ENCODE measurements at places on chromosomes 3 and 15.

GRCh38 chr15:65571971-65572370 lies 39.0 kb downstream of the INTS14 start:
- no peak for DNase-seq

- DNase-seq: no peak
Measured at GRCh38 chr15:80440024-80440423, 35.8 kb downstream of the ARNT2 start.

DNA sequence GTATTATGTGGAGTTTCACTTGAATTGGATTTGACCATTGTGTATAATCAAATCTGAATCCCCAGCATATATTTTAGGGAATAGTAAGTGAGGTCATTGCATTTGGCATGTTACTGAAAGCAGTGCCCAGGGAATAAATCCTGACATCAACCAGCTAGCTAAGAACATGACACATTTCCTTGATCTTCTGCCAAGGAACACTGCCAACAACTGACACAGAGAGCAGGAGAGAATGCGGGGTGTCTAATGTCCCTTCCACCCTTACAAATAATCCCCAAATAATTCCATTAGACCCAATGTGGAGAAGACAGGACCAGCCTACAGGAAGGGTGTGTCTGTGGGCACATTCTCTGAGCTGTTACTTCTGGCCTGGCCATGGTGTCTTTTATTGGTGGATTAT lies 30.6 kb upstream of the UBE3A start:
- DNase-seq: no peak

DNA sequence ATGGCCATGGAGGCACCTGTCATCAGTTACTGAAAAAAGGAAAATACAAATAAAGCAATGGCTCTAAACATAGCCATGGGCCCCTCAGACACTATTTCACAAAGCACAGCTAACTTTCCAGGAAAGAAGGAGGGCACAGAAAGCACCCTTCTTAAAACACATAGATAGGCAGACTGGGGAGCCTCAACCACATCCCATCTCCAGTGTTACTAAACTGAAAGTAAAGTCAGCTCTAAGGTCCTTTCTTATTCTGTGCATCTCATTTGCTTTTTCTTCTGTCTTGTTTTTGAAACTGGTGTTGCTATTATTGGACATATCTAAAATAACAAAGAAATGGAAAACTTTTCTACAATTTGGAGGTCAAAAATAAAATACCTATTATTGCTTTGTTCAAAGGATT lies 48.2 kb upstream of the STAC start:
- DNase-seq: no peak

DNA sequence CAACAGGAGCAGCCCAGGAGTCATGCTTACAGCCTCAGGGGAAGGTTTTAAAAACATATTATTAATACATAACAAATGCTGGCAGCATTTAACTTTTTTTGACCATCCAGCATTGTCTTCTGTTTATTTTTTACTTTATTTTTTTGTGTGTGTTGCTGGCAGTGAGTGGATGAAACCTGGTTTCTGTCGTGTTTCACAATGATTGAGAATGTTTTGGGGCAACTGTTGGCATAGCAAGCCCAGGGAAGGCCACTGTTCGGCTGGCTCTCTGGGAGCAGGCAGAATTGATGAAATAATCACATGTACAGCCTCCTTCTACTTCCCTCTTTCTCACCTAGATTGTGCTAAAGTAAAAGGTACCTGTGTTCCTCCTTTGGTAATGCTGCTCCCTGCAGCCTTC lies 190.2 kb downstream of the NR1D2 start:
- DNase-seq: no peak

- no peak for DNase-seq
Measured at GRCh38 chr3:73602170-73602569, 22.6 kb downstream of the PDZRN3 start.

DNA sequence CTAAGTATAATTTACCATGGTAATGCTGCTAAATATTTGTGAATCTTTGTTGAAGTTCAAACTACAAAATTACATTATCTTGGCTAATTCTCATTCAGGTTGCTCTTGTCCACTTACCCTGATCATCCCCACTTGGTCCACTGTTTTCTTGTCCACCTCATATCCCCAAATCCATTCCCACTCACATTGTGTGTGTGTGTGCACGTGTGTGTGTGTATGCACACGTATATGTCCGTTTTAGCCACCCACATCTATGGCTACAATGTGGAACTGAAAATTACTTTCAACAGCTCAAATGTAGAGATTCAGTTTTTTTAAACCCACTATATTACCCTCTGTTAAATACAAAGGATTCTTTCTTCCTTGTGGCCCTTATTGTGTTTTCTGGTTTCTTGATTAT lies 15.2 kb upstream of the MEIS2 start:
- no peak for DNase-seq
